ENCODE measurements at places on chromosomes 16 and 17. TPM values are rescaled to one million over a fixed set of nuclear protein-coding genes. Genes with fewer than 3 reads are reported as not detected.

PRSS27 gene
- 1.3 TPM for total RNA-seq

DNA sequence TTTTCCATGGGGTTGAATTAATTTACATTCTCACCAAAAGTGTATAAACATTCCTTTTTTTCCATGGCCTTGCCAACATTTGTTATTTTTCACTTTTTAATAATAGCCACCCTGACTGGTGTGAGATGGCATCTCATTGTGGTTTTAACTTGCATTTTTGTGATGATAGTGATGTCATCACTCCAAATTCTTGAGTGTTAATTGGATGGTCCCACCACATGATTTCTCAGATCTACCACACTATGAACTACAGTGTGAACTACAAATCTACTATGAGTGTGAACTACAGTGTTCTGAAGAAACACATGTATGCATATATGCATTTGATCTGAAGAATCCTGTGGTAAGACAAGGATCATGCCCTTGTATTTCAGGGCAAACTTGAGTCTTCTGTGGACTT, 340.1 kb downstream of the ABCC12 start:
- DNase-seq = no peak

GRCh38 chr16:21275529-21275928, 2.6 kb downstream of the CRYM start:
- DNase-seq = no peak

- DNase-seq = peak; percentile 78
Measured at GRCh38 chr17:55513885-55514590, 2.8 kb upstream of the SMIM36 start.

FZD2 gene
- 16.4 TPM for total RNA-seq

DNA sequence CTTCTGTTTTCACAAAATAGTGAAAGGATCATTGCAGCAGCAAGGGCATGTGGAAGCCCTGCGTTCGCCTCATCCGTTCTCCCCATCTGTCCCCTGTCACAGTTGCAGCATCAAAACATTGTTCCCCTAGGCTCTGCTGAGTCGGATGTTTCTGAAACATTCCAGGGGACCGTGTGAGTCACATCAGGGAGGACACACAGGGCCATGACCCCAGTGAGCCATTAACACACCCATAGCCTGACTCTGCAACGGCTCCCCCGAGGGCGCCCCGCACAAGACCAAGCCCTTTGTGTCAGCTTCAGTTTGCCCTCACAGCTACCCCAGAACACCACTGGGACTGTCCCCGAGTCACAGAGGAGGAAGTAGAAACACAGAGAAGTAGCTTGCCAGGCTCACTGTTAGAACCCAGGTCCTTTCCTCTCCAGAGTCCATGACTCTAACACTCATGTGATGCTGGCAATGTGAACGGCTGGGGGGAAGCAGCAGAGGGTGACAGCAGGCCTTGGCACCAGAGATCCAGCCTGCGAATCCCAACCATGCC, 63.3 kb upstream of the HSBP1 start:
- DNase-seq = no peak

DNA sequence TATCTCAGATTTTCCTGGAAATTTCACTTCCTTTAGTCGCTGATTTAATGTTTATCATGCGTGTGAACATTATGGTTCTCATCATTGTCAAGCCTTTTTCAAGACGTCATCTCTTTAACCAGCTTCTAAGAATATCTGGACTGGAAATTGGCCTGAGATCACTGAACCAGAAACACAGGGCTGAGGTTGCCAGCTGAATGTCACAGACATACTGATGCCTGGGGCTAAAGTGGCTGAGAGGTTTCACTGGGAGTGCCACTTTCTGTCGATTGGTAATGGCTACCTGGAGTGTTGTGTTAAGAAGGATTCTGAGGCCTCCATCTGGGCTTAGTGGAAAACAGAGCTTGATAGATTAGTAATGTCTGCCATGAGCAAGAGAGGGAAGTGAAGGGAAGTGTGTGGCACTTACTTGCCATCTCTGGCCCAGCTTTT, 54.2 kb downstream of the CRISPLD2 start:
- DNase-seq = no peak

DNA sequence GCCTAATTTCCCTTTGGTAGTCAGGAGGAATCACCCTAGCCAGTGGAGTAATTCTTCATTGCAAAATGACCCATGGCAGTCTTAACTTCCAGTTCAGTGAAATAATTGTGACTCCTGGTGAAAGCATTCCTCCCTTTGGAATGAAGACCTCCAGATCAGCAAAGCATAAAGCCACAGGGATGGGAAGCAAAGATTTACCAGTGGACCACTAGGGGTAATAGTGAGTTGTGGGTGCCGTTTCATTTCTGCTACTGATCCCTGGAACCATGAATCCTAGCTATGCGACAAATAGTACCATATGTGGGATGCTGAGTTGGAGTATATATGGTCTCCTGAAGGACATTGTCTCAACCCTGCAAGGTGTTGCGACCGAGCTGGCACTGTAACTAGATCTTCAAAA, 13.7 kb downstream of the DYNLL2 start:
- no peak for DNase-seq

RPH3AL gene
- 2.4 TPM for total RNA-seq

PLD2 gene
- total RNA-seq = 14.4 TPM

- no peak for DNase-seq
Measured at GRCh38 chr17:71572343-71572742, 548.5 kb upstream of the SOX9 start.

DNA sequence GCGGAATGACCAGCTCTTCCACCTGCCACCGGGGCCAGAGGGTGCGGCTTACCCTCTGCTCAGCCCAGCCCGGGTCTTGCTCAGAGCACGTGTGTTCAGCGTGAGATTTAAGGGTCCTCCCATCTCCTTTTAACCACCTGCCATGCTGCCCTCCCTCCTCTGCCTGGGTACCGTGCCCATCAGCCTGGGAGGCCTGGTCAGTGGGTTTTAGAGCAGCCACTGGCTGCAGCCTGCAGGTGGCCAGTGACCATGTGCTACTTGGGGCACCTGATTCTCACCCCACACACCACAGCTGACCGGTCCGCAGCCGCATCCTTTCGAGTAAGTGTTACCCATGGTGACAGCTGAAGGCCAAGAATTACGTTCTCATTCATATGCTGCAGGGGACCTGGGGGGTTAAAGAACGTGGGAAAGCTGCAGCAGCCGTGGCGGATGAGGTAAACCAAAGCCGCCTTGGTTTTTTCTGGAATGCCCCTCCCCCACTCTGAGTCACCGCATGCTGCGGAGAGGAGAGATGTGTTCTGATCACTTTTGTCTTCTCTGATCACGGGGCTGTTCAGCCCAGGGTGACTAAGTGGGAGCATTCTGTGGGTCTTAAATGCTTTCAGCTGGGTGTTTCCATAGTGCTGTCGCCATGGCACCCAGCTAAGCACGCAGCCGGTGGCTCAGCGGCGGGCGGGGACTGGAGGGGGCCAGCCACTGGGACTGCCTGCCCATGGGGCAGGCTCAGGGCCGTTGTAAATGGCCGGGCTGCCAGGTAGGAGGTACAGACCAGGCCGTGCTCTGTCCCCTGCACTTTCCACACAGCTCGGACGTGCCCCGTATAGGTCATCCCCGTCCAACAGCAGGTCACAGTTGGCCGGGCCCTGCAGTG, 59.8 kb downstream of the BAIAP2 start:
- peak; percentile 98 for DNase-seq

TLCD2 gene
- 10.1 TPM for total RNA-seq

DNA sequence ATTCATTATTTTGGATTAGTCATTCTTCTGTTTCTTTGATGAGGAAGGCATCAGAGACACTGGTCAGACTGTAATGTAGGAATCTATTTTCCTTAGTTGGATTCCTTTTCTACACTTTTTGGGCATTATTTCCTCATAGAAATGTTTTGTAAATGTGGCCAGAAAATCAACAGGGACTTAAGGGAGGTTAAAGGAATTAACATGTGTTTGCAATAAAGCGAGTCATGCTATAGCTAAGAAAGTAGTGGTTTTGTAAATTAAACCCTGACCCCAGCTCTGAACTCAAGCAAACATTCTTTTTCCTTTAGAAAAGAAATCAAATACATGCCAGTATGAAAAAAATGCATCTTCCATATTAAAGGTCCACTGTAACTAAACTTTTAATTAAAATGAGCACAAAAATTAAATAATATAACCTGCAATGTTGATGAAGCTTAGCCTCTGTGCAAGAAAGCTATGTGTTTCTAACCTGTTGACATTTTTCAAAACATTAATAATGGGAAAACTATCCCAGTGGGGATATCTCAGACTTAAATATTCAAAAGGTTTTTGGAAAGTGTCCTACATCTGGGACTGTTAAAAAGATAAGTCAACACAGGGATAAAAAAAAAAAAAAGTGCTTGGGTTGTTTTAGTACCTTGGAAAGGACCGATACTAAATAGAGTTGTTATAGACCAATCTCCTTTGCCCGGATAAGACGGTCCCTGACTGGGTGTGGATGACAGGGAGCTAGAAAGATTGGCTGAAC, 428.0 kb downstream of the CA10 start:
- peak; percentile 19 for DNase-seq

DNA sequence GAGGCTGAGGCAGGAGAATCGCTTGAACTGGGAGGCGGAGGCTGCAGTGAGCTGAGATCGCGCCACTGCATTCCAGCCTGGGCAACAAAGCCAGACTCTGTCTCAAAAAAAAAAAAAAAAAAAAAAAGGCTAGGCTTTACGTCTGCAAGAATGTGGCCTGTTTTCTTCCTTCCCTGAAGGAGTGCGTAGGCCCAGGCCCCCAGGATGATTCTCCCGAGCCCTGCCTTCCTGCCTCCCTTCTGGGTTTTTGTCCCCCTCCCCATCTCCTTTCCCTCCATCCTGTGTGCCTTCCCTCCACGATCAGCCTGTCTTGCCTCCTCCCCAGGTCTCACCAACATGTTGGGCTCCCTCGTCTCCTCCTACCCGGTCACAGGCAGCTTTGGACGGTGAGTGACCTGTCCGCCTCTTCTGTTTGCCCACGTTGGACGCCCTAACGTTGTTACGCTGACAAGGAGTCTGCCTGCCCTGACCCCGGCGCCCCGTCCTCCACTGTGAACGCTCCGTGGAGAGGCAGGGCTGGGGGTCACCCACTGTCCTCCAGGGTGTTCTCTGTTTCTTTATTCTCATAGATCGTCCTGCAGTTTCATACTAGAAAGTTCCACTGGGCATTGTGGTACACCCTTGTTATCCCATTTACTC, 15.7 kb upstream of the RNF213 start:
- DNase-seq = no peak

DNA sequence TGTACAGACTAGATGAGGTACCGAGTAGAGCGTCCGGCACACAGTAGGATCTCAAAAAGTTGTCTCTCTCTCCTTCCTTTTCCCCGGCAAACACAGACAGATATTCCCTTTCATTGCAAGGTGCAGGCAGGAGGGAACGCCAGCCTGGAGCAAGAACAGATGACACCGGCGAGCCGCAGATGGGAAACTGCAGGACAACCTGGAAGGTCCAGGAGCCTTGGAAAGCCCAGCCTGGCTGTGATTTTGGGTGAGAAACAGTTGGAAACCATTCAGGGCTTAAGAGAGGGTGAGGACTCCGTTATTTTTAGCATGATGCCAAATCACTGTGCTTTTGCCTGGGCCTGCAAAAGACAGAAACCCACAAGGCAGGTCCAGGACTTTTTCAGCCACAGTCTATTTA, 7.3 kb downstream of the CDH11 start:
- peak; percentile 32 for DNase-seq

TM4SF5 gene
- not detected for total RNA-seq

DNA sequence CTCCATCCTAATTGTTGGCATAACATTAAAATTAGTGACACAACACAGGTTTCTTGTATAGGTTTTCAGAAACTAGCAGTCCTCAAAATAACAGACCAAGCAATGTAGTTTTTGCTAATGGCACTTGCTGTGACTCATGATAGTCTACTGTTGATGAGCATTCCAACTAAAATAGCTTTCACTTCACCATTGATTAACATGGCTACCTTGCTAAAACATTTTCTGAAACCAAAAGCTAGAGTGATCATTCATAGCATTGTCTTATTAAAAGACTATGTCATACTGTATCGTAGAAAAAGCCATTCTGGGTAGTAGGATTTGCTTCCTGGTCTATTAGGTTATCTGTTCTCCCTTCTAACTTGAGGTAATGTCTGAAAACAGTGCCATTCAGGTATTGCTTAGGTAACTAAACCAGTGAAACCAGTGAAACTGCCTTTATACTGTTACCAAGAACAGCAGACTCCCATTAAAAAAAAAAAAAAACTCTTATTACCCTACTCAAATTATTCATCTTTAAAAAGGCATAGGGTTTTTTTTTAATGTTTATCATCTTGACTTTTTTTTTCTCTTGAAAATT, 2.5 kb upstream of the CLTC start:
- no peak for DNase-seq

DNA sequence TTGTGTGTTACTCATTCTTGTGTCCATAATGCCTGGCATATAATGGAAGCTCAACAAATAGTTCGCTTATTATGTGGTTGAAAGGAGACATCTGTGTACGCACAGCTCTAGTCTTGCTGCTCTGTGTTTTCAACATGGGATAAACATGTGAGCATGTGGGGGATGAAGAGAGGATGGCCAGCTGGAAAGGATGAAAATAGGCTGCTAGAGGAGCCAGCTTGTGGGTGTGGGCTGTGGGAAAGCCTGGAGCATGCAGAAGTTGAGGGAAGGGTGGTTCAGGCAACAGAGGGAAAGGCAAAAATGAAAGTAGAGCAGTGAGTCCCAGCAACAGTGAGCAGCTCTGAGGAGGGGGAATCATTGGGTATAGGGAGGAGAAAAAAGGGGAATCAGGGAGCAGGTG, 324.6 kb upstream of the CDH11 start:
- DNase-seq = peak; percentile 20

RHBDL3 gene
- total RNA-seq = not detected

- peak; percentile 28 for DNase-seq
Measured at GRCh38 chr17:56478836-56479447, 114.6 kb upstream of the NOG start.

GRCh38 chr17:67520252-67520906, 143.3 kb downstream of the PITPNC1 start:
- DNase-seq = peak; percentile 75

- no peak for DNase-seq
Measured at GRCh38 chr16:15587152-15587825, 55.7 kb downstream of the MARF1 start.

ARHGDIG gene
- total RNA-seq = 1.6 TPM

GRCh38 chr17:8062807-8063483, 24.1 kb downstream of the ALOX15B start:
- peak; percentile 20 for DNase-seq

- DNase-seq = no peak
Measured at GRCh38 chr17:30300818-30301217, 9.1 kb upstream of the BLMH start.

WWP2 gene
- 28.5 TPM for total RNA-seq

MYH3 gene
- total RNA-seq = 0.45 TPM

- DNase-seq = no peak
Measured at GRCh38 chr16:85901110-85901509, 2.1 kb downstream of the IRF8 start.

DNA sequence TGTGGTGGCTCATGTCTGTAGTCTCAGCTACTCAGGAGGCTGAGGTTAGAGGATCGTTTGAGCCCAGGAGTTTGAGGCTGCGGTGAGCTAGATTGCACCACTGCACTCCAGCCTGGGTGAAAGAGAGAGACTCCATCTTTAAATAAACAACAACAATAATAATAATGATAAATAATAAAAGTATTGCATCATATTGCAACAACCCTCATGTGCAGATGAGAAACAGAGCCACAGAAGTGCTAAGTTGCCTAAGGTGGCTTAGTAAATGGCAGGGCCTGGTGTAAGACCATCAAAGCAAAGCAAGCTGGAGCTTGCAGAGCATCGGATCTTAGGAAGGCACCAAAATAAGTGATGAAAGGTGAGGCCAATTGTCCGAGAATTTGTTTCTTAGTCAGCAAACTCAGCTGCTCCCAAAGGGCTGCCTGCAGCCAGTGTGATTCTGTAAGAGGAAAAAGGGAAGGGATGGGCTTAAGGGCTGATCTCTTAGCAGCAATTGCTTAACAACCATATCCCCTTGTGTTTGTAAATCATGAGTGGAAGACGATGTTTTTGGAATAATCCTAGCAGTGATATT, 45.3 kb upstream of the HS3ST3A1 start:
- DNase-seq = peak; percentile 14

CFAP97D1 gene
- total RNA-seq = not detected
